Glutamatergic neuron (in vitro differentiated cells): ENCODE measurements at places on chromosomes 6 and 20. TPM values are rescaled to one million over a fixed set of nuclear protein-coding genes. Genes with fewer than 3 reads are reported as not detected.

Gene C6orf15
- not detected for total RNA-seq

Gene F13A1
- not detected for total RNA-seq

Gene RARS2
- 42.0 TPM for total RNA-seq

Gene SCP2D1
- not detected for total RNA-seq

Gene PRKN
- 7.0 TPM for total RNA-seq

Gene STMND1
- not detected for total RNA-seq

Gene KCNK5
- total RNA-seq: 0.71 TPM

- no peak for DNase-seq
Measured at GRCh38 chr6:52541135-52541534, 35.7 kb downstream of the TRAM2 start.

GRCh38 chr6:119156757-119157505 is 78.5 kb upstream of the FAM184A start:
- DNase-seq: no peak

DNA sequence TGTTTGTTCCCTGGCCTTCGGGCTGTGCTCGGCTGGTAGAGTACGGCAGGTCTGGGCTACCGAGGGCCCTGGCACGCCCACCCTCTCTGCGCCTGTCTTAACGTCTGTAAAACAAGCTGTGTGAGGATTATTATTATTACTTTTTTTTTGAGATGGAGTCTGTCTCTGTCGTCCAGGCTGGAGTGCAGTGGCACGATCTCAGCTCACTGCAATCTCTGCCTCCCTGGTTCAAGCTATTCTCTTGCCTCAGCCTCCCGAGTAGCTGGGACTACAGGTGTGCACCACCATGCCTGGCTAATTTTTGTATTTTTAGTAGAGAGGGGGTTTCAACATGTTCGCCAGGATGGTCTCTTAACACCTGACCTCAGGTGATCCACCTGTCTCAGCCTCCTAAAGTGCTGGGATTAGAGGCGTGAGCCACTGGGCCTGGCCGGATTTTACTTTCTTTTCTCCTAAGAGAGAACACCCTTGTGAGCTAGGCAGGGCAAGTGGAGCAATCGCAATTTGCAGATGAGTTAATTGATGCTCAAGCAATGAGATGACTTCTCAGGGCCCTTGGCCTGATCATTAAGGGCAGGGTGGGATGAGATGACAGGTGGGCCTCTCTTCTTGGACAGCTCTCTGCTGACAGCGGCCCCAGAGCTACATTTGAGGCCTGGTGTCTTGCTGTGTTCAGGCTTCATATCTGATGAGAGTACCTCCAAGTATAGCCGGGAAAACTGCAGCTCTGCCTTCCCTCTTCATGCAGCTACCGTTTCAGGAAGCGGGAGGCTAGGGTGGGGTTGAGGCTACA is 859 bp upstream of the SMIM29 start:
- DNase-seq: no peak

GRCh38 chr20:22773344-22773743 is 189.0 kb upstream of the FOXA2 start:
- DNase-seq: no peak

DNA sequence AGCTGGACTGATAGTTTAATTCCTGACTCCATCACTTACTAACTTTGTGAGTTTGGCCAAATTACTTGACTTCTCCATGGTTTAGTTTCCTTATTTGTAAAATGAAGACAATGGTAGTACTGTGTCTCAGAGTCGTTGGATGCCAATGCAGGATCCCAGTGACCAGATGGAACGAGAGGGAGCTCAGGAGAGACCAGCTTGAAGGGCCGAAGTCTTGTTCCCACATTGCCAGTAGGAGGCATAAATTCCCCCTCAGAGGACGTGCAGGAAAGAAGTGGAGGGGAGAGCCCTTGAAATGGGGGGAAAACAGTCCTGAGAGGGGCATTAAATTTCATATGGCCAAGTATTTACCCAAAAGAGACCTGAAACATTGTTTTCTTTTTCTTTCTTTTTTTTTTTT is 2.1 kb upstream of the MUC22 start:
- no peak for DNase-seq

GRCh38 chr6:118042855-118043254 is 135.8 kb downstream of the SLC35F1 start:
- DNase-seq: no peak

DNA sequence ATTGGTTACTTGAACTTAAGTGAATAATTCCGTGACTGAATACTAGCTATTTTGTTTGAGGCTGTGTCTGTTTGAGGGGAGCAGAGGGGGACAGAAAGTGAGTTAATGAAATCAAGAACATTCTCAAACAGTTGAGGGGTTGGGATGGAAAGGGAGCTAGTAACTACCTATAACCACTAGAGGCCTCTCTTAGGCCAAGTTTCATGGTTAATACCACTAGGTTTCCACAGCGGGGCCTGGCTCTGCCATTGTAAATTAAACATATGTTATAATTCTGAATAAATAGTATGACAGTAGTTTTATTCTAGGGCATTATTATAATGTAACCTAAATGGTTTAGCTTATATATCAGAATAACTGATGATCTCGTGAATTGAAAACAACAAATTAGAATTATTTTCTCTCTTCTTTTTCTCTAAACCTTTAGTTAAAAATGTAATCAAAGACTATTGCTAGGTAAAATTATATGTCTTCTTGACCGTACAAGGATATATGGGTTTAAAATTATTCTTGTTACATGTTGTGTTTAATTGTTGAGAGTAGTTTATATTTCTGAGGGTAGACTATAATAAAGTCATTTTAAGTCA is 108.1 kb downstream of the BCKDHB start:
- DNase-seq: peak; percentile 30

- no peak for DNase-seq
Measured at GRCh38 chr6:1190366-1190765, 121.5 kb upstream of the FOXQ1 start.

DNA sequence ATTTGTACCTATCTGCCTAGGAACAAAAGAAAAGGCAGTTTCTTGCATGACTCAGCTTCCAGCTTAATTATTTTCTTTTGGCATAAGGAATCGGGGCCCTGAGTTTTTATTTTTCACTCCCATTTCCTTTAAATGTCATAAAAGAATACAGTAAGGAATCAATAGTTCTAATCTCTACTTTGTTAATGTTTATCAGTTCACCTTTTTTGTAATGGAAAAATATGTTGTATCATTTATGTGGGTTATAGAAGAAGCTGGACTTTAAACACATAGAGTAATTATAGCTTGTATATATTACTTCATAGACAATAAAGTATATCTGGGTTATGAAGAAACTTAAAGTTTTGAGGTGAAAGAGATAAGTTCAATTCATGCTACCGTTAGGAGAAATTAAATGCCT is 1214.8 kb upstream of the GJE1 start:
- no peak for DNase-seq

DNA sequence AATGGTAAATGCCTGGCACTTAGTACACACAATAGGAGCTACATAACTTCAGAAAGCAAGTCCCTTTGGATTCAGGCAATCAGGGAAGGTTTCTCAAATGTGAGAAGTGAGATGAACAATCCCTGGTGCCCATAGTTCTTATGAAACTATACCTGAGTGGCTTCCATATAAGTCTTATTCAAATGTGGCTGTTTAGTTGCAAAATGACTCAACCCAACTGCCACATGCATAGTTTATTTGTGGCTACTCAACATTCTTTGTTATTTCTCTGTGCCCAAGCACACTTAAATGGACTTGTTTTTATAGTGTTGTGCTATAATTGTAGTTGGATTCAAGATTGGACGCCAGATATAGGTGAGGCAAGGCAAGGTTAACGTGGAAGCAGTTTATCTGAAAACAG is 93.7 kb upstream of the ATXN1 start:
- DNase-seq: no peak

- peak; percentile 7 for DNase-seq
Measured at GRCh38 chr20:63064310-63064709, 57.5 kb upstream of the BHLHE23 start.

GRCh38 chr20:23203951-23204730 is 118.0 kb upstream of the CD93 start:
- DNase-seq: no peak

GRCh38 chr6:6505111-6505510 is 83.4 kb upstream of the LY86 start:
- no peak for DNase-seq

GRCh38 chr6:33071569-33071968 is 1.9 kb downstream of the HLA-DPA1 start:
- no peak for DNase-seq
